Fibroblast of the conjunctiva (primary cell): ENCODE measurements at places on chromosomes 5 and 9.

DNA sequence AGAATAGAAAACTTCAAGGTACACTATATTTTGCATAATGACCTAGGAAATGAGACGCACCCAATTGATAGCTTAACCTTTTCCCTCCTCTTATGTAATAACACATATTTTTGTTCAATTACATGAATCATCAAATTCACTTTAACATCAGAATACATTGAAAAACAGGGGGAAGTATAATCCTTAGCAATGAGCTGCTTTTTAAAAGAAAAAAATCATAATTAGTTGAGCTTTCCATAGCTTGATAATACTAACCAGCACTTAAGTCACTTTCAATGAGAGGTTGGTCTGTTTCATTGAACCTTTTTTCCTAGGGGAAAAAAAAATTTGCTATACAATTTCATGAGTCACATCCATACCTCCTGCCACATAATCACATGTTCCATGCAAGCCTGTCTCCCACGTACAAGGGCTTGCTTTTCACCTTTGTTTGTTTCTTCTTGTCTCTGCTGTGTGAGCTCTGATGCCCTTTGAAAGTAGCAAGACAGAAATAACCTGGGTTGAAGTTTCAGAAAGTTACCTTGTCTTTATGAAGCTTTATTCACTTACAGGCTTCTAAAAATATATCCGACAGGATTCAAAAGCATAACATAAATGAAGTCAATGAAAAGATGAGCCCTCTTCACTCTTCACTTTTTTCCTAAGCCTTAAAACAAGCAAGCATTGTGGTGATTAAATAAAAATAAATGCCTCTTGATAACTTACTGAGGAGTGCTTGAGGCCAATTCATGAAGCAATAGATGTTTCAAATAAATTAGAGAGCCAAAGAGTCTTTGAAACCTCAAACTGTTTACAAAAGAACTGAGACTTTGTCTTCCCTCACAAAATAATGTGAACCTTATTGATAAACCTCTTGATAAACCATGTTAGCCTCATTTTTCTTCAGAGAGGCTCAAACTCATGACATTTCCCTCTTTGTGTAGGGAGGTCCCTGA, 108.5 kb downstream of the FEM1C start:
- DNase-seq: no peak

DNA sequence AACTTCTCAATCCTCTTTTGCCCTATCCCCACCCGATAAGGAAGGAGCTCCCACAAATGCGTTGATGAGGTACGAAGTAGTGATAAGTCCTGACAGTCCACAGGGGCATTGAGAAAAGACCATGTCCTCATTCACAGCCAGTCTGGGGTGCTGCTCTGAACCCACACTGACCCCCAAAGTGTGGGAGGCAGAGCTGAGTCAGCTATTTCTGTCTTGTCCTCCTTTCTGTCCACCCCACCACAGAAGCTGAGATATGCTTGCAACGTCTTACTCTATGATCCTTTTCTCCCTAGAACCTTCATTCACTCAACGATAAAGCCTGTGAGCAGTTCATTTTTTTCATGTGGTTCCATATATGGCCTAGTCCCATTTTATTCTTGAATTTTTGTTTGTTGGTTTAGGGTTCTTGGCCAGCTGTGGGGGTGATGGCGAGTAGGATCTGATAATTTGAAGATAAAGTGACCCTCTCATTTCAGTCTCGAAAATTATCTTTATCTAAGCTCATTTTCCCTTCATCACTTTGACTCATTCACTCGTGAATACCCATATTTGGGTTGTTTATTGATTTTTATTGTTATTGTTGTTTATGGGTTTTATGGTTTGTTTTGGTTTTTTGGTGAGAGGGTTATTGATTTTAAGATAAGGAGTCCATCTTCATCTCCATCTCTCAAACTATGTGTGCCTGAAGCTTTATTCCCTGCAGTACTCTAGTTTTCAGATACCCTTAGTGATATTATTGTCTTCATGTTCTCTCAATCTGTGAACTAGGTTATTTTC, 58.5 kb upstream of the ZNF366 start:
- no peak for DNase-seq

- no peak for DNase-seq
Observed at GRCh38 chr5:36741128-36741527, 134.7 kb downstream of the SLC1A3 start.

DNA sequence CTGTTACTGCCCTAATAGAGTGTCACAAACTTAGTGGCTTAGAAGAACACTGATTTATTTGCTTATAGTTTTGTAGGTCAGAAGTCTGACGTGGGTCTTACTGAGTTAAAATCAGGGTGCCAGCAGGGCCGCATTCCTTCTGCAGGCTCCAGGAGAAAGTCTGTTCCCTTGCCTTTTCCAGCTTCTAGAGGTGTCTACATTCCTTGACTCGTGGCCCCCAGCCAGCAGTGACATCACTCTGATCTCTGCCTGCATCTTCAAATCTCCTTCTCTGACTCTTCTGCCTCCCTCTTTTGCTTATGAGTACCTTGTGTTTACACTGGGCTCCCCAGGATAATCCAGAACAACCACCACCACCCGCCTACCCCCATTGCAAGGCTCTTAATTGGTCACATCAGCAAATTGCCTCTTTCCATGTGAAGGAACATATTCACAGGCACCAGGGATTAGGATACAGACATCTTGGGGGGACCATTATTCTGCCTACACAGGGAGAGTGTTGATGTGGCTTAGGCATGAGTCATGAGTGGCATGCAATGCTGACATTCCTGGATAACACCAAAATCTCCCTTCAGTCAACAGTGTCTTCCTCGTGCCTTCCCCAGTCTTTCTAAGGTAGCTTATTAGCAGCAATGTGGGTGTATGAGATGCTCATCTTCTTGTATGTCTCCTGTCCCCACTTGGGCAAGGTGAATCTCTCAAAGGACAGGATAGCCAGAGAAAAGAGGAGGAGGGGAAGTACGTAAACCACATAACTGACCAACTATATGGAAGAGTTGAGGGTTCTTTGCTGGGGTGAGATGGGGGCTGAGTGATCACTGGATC, 24.4 kb downstream of the CYFIP2 start:
- DNase-seq: no peak

DNA sequence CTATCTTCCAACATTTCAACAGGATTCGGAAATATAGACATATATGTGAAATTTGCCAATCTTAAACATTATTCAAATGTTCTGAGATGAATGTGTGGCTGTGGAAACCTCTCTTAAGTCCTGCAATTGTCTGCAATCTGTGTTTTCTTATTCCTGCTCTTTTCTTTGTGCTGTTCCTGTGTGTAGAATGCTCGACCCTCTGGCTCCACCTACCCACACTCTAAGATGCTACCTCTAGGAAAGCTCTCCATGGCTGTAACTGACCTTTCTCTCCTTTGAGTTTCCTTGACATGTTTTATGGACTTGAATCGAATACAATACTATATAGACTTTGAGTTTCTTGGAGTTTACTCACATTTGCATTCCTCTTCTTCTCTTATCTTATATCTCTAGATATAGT, 120.6 kb upstream of the ASTN2 start:
- DNase-seq: no peak
